ENCODE measurements at places on chromosomes 4 and X. TPM values are rescaled to one million over a fixed set of nuclear protein-coding genes. Genes with fewer than 3 reads are reported as not detected.

The INTU gene
- 6.0 TPM for total RNA-seq

The ETNPPL gene
- total RNA-seq, result not detected

The LIAS gene
- total RNA-seq, result 10.9 TPM

The EDNRA gene
- total RNA-seq, result 181 TPM

The PNMA5 gene
- not detected for total RNA-seq

The BEND2 gene
- total RNA-seq, result not detected

DNA sequence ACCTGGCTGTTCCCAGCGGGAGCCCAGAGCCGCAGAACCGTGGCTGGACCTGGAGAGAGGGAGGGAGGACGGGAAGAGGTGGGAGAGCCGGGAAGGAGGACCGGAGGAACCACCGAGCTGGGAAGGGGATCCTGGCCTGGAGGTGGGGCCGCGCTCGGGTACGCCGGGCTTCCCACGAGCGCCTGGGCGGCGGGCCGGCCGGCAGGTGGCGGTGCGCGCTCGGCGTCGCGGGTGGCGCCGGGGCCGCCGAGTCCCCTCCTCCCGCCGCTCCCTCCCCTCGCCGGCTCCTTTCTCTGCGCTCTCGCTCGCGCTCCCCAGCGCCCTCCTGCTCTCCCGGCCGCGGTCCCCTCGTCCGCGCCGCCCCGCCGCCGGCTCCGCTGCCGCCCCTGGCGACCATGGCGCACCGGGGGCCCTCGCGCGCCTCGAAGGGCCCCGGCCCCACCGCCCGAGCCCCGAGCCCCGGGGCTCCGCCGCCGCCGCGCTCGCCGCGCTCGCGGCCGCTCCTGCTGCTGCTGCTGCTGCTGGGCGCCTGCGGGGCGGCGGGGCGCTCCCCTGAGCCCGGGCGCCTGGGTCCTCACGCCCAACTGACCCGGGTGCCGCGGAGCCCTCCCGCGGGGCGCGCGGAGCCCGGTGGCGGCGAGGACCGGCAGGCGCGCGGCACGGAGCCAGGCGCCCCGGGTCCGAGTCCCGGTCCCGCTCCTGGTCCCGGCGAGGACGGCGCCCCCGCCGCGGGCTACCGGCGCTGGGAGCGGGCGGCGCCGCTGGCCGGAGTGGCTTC, at the start of gene SORCS2:
Gene SORCS2, plus strand, starts transcription at position 287 of the 778 bp plus-strand sequence.
- no peak within 1 kb of the TSS for H3K27ac ChIP-seq
- peaks cover 19% of the 10 kb centered on the region for H3K4me1 ChIP-seq
- H3K4me3 ChIP-seq, result peak within 1 kb of the TSS; percentile 63
- peak; percentile 90 for DNase-seq

GRCh38 chrX:71320126-71320525, 18.6 kb downstream of the ITGB1BP2 start:
- H3K27ac ChIP-seq, result no peak overlapping the region
- H3K4me3 ChIP-seq, result no peak overlapping the region
- no peak for DNase-seq
- peaks cover 7% of the 10 kb centered on the region for H3K36me3 ChIP-seq

DNA sequence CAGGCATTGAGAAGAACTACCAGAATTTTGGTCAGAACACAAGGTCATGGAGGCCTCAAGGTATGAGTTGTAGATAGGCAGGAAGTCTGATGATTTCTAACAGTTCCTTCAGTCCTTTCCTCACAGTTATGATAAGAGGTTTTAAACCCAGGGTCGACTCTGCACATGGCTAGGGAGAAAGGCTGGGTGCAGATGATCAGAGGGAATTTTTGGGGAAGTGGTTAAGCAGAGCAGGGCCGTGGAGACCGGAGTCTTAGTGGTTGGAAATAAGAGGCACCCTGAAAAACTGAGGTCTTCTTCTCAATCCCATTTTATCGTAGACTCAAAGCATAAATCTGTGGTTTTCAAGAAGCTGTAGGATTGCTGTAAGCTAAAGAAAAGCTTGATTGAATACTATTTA, 118.5 kb upstream of the ANK2 start:
- peaks cover 14% of the 10 kb centered on the region for H3K27me3 ChIP-seq
- H3K36me3 ChIP-seq, result no peaks in the 10 kb centered on the region
- H3K27ac ChIP-seq, result no peak overlapping the region

GRCh38 chr4:163808011-163808410, 313.5 kb downstream of the TMA16 start:
- H3K27ac ChIP-seq, result no peak overlapping the region
- H3K4me3 ChIP-seq, result no peak overlapping the region
- H3K4me1 ChIP-seq, result no peaks in the 10 kb centered on the region
- H3K36me3 ChIP-seq, result no peaks in the 10 kb centered on the region
- DNase-seq, result no peak

GRCh38 chr4:653831-654502, 20.1 kb downstream of the ATP5ME start:
- H3K27ac ChIP-seq, result no peak overlapping the region
- DNase-seq, result no peak
- H3K27me3 ChIP-seq, result no peaks in the 10 kb centered on the region
- H3K4me3 ChIP-seq, result no peak overlapping the region
- H3K4me1 ChIP-seq, result no peaks in the 10 kb centered on the region

DNA sequence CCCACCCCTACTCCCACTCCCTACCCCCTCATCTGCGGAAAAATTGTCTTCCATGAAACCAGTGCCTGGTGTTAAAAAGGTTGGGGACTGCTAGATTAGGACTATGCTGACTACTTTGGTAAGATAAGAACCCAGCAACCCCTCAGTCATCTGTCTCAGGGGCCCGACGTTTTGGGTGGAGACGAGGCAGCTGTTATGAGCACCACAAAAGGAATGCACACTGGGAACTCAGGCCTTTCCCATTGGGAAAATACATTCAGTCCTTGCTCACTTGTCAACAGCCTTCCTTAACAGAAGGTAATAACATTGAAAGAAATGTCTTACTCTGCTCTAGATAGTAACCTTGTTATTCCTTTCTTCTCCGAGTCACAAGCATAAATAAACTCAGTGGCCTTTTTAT, 310.8 kb downstream of the AFF2 start:
- no peak overlapping the region for H3K4me3 ChIP-seq
- DNase-seq, result no peak
- H3K27ac ChIP-seq, result no peak overlapping the region
- no peaks in the 10 kb centered on the region for H3K27me3 ChIP-seq
- no peaks in the 10 kb centered on the region for H3K4me1 ChIP-seq

GRCh38 chr4:125956276-125956675, 641.5 kb downstream of the FAT4 start:
- H3K36me3 ChIP-seq, result no peaks in the 10 kb centered on the region
- no peak overlapping the region for H3K4me3 ChIP-seq
- H3K4me1 ChIP-seq, result peaks cover 10% of the 10 kb centered on the region
- H3K27ac ChIP-seq, result no peak overlapping the region
- H3K27me3 ChIP-seq, result no peaks in the 10 kb centered on the region

GRCh38 chr4:108834835-108835384, 72.1 kb upstream of the ETNPPL start:
- no peak overlapping the region for H3K27ac ChIP-seq
- peaks cover 19% of the 10 kb centered on the region for H3K4me1 ChIP-seq
- no peak for DNase-seq
- H3K27me3 ChIP-seq, result no peaks in the 10 kb centered on the region

GRCh38 chr4:165464813-165465381, 86.1 kb downstream of the CPE start:
- H3K4me1 ChIP-seq, result peaks cover 17% of the 10 kb centered on the region
- DNase-seq, result no peak
- peaks cover 5% of the 10 kb centered on the region for H3K36me3 ChIP-seq
- no peak overlapping the region for H3K27ac ChIP-seq
- no peak overlapping the region for H3K4me3 ChIP-seq

- no peak for DNase-seq
- H3K36me3 ChIP-seq, result no peaks in the 10 kb centered on the region
- no peak overlapping the region for H3K4me3 ChIP-seq
- H3K4me1 ChIP-seq, result peaks cover 24% of the 10 kb centered on the region
Observed at GRCh38 chr4:153534792-153535629, 68.9 kb downstream of the TMEM131L start.

DNA sequence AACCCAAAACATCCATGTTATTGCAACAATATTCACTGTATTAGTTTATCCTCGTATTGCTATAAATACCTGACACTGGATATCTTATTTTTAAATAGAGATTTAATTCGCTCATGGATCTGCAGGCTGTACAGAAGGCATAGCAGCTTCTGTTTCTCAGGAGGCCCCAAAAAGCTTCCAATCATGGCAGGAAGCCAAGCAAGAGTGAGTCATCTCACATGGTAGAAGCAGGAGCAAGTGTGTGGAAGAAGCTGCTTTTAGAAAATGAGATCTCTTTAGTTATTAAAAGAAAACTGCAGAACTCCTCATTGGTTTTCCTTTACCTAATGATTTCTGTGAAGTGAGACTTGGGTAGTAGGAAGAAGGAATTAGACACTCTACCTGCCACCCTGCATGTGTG, 16.4 kb downstream of the ZNF732 start:
- no peak overlapping the region for H3K4me3 ChIP-seq
- no peaks in the 10 kb centered on the region for H3K27me3 ChIP-seq
- no peak overlapping the region for H3K27ac ChIP-seq
- peaks cover 14% of the 10 kb centered on the region for H3K36me3 ChIP-seq
- no peak for DNase-seq

Data from osteocyte (in vitro differentiated cells).